ENCODE measurements at places on chromosomes 2 and 18.

DNA sequence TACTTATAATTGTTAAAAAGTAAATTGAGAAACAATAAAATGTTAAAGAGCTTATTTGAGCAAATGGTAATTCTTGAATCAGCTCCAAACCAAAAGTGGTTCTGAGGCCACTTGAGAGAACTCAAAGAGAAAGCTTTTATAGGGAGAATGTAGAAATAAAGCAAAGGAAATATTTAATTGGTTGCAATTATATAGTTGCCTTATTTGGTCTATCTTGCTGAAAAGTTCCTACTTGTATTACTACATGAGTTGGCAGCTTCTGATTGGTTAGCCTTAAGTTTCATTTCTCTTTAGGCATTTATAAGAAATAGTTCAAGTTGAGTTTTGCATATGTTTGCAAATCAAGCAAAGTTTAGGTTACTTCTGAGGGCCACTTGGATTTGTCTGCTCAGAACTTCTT lies 38.1 kb downstream of the SCN2A start:
- no peak for DNase-seq

DNA sequence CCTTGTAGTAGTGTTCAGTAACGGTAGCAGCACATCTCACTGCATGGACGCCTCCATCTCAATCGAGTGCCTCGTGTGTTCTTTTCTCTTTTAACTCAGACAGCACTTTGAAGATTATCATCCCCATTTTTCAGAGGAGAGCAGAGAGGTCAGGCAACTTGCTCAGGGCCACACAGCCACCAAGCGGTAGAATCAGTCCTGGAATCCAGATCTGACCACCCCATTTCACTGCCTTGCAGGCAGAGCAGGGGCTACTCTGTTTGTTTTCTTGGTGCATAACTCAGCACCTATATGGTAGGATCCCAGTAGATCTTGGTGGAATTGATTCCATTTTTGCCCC lies 129.5 kb downstream of the SMAD7 start:
- DNase-seq = no peak

- no peak for DNase-seq
Observed at GRCh38 chr2:37356299-37356698, 11.9 kb downstream of the QPCT start.

- no peak for DNase-seq
Observed at GRCh38 chr18:75064513-75064905, 144.4 kb downstream of the PTGR3 start.

Measured in stimulated activated CD4-positive, alpha-beta T cell treated with anti-CD3 and anti-CD28 coated beads, Interleukin-4, amount 100 ng/mL, for 4 hours (primary cell).